ENCODE measurements at places on chromosomes 3 and 15.

DNA sequence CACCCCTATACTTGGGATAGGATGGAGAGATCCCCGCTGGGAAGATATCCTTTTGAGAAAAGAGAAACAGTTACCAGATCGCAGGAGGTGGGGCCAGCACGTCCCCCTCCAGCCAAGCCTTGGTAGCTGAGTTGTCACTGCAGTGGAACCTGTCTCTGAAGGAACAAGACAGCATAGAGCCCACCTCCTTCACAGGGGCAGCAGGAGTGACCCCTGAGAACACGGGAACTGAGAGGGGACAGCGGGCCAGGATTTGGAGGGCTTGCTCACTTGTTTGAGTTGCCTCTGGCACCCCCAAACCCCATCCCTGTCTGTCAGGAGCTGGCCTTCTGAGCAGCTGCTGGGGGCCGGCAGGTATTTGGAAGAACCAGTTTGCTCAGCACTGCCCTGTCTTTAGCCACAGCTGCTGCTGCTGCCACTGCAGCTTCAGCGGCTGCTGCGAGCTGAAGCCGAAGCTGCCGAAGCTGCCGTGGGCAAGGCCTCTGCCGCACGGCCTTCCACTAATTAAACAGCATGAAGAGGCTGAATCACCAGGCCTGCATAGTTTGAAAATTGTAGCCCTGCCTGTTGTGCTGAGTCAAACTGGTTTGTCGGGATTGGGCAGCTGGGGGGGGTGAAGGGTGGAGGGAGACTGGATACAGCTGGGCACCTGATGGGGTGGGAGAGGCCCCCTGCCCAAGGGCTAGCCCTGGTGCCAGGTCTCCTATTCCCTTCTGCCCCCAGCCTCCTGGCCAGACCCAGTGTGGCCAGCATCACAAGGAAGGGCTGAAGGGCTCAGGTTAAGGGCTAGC, 4.0 kb downstream of the EPHB3 start:
- no peak for DNase-seq

DNA sequence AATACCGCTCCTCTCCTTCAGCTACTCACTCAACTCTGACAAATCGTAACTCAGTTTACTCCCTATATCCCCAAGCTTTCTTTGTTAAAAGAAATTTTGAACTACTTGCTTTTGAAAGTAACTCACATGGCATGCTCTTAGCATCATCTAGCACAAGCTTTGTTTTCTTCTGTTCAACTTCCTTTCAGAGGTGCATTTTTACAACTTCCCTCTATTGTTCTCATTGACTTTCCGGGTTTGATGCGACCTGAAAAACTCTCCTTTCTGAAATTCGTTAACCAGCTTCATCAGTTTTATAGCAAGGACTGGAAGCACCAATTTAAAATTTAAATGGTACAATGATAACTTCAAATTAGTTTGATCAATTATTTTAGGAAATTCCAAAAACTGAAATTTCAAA, 629.5 kb upstream of the TGFBR2 start:
- no peak for DNase-seq

GRCh38 chr3:88219138-88219792, 69.5 kb downstream of the C3orf38 start:
- peak; percentile 78 for DNase-seq

GRCh38 chr3:30527720-30528119, 78.7 kb upstream of the TGFBR2 start:
- no peak for DNase-seq

- DNase-seq: no peak
These were observed 152.3 kb downstream of the MCTP2 start for GRCh38 chr15:94383706-94384105.

GRCh38 chr3:59549962-59550361, 500.1 kb upstream of the CFAP20DC start:
- no peak for DNase-seq

GRCh38 chr3:70740872-70741271, 428.4 kb upstream of the MDFIC2 start:
- DNase-seq: no peak

DNA sequence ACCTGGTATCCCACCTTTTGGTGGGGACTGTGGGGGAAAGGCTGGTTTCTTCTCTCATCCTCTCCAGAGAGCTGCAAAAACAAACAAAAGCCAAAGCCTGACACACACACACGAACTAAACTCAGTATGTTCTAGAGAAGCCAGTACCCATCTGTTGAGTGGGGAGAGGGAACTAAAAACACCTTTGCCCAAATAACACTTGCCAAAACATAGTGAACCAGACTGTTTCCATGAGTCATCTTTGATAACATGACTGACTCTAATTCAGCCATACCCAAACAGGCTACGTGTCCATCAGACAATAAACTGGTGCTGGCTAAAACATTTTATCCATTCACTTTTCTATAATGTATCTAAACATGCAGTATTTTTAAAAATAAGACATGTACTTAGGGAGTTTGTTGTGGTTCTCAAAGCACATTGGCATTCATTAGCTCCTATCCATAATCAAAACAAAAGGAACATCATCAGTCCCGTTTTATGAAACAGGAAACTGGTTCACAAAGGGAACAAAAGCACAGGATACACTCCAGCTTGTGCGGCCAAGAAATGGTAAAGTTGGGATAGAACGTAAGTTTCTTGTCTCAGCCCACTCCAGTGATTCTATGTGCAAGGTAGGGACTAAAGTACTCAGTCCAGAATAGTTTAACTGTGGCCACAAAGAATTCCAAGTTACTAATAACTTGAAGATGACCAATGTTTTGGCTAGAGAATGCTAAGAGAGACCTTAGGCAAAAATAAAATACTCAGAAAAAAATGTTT, 16.1 kb downstream of the LYSMD2 start:
- DNase-seq: no peak

DNA sequence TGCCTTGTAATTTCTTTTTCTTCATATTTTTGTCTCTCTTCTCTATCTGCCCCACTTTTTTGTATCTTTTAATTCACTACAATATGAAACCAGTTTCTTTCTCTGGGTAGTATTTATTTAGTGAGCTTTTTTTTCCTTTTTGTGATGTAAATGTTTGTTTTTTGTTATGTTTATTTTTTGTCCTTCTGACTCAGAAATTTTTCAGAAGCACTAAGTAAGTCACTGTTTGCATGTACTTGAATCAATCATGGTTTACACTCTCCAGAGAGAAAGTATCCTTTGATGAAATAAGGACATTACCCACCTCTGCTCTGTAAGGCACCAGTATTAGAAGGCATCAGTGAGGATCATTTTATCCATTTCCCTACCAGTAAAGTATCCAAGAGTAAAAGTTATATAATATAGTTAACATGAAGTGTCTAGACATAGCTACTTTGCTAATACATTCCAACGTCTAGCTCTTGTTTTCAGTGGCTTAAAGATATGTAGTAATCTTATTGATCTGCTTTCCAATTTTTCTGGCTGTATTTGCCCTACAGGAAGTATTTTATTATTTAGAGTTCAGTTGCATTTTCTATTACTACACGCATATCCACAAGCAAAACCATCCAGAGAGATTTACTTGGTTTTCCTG, 25.4 kb downstream of the FILIP1L start:
- DNase-seq: no peak

DNA sequence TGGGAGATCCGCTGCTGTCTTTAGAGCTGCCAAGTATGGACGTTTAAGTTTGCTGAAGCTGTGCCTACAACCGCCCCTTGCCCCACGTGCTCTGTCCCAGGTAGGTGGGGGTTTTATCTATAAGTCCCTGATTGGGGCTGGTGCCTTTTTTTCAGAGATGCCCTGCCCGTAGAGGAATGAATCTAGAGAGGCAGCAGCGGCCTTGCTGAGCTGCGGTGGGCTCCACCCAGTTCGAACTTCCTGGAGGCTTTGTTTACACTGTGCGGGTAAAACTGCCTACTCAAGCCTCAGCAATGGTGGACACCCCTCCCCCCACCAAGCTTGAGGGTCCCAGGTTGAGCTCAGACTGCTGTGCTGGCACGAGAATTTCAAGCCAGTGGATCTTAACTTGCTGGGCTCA, 83.4 kb upstream of the FGF7 start:
- DNase-seq: no peak

DNA sequence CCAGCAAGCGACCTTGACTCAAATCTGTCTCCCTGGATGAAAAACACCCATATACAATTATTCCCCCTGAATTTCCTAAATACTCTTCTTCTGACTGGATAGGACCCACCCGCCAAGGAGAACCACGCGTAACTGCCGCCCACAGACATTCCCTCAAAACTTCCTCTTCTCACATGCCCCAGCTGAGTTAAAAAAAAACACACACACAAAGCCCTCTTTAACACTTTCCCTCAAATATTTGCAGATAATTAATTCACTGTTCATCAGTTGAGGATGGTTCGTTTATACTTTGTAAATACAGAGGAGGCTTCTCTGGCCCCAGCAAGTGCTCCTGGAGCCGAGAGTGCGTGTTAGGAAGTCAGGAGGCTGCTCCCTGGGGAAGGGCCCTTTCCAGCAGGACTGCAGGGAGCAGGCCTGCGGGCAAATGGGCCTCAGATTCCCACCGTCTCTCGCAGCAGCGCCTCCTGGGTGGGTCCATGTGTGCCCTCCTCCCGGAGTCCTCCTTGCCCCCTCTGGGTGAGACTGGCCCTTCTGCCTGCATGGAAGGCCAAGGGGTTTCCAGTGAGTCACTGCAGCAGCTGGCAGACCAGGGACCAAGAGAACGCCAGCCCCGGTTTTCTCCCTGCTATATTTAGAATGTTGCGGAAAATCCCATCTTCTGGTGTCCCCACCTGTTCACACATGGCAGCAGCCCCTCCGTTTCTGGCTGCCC, 46.8 kb downstream of the MGLL start:
- peak; percentile 96 for DNase-seq

Data from COLO829 (cell line).